ENCODE measurements at places on chromosomes 2 and 18. TPM values are rescaled to one million over a fixed set of nuclear protein-coding genes. Genes with fewer than 3 reads are reported as not detected.

GRCh38 chr2:22189893-22190480 is 1066.2 kb downstream of the TDRD15 start:
- DNase-seq: no peak
- H3K36me3 ChIP-seq: no peaks in the 10 kb centered on the region
- H3K27me3 ChIP-seq: no peaks in the 10 kb centered on the region
- H3K27ac ChIP-seq: no peak overlapping the region
- no peaks in the 10 kb centered on the region for H3K4me1 ChIP-seq
- H3K4me3 ChIP-seq: no peak overlapping the region

- no peak overlapping the region for H3K4me3 ChIP-seq
- H3K4me1 ChIP-seq: peaks cover 57% of the 10 kb centered on the region
- no peak for DNase-seq
- H3K36me3 ChIP-seq: no peaks in the 10 kb centered on the region
- H3K27me3 ChIP-seq: no peaks in the 10 kb centered on the region
Measured at GRCh38 chr2:47063538-47063930, 91.6 kb downstream of the STPG4 start.

NT5C1B gene
- total RNA-seq: not detected

LIMS2 gene
- 3.7 TPM for total RNA-seq

DNA sequence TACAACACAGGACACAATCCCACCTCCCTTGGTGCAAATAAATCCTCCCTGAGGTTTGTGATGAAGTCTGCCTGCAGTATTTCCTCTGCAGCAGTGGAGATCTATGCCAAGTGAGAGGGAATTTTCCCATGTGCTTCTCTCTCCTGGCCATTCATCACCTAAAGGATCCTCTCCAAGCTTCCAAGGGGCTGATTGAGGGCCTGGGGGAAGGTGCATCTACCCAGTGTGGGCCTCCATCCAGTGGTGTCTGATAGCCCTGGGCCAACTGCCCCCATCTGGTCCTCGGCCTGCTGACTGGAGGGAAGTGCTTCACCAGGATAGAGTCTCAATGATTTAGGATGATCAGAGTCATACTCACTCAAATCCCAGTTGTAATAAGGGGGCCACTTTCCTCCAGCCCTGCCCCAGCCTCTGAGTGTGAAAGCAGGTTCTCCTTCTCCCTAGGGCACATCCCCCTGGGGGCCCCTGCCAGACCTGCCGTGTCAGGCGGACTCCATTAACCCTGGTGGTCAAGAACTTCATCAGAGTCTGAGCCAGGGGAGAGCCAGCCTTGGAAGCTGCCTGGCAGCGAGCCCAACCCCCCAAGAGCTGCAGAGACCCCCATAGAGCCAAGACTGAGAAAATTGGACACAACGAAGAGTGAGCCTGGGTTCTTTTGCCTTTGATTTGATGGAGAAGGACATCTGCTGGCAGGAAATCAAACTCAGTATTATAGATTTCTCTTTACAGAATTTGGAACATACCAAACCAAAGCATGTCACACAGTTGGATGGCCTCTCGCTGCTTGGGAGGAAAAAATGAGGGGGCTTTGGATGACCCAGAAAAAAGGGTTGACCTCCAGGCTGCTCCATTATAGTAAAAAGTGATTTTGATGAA is 509.6 kb downstream of the CMPK2 start:
- H3K27me3 ChIP-seq: no peaks in the 10 kb centered on the region
- H3K4me3 ChIP-seq: no peak overlapping the region
- H3K27ac ChIP-seq: no peak overlapping the region
- no peak for DNase-seq
- no peaks in the 10 kb centered on the region for H3K36me3 ChIP-seq
- no peaks in the 10 kb centered on the region for H3K4me1 ChIP-seq

DNA sequence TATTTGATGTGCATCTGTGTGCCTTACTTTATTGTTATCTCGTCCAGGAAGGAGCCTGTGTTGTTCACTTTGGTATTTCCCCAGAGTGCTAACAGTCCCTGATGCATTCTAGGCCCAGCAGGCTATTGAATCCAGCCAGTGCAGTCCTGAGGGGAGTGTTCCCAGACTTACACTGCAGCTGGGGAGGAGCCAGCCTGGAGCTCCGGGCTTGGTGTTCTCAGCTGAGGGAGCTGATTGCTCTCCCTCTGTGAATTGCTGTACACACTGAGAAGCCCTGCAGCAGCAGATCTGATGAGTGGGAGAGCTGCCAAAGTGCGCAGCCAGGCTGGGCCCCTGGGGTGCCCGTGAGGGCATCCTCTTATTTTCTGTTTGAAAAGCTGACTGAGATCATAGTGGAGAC is 159.2 kb downstream of the GALNT3 start:
- H3K27me3 ChIP-seq: peaks cover 16% of the 10 kb centered on the region
- H3K36me3 ChIP-seq: no peaks in the 10 kb centered on the region
- no peak overlapping the region for H3K4me3 ChIP-seq
- no peak for DNase-seq

DNA sequence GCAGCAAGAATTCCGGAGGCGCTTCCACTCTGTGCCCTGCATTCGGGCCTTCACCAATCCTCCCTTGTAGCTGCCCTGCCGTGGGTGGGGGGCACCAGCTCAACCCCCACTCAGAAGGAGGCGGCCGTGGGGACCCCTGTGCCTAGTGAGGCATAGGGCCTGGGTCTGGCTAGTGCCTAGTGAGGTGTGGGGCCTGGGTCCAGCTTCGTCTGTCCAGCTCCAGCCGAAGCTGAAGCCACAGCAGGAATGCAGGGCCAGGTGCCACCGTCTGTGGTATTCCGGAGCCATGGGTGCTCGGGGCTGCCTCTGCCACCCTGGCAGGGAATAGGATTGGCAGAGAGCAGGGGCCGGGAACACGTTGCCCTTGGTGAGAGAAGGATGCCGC is 12.3 kb downstream of the ODC1 start:
- H3K27ac ChIP-seq: no peak overlapping the region
- no peaks in the 10 kb centered on the region for H3K27me3 ChIP-seq
- no peak overlapping the region for H3K4me3 ChIP-seq

- no peaks in the 10 kb centered on the region for H3K36me3 ChIP-seq
- no peak for DNase-seq
- no peak overlapping the region for H3K4me3 ChIP-seq
- no peaks in the 10 kb centered on the region for H3K4me1 ChIP-seq
- H3K27me3 ChIP-seq: peaks cover 15% of the 10 kb centered on the region
Measured at GRCh38 chr2:42074661-42075060, 26.8 kb downstream of the PKDCC start.

CYS1 gene
- 3.7 TPM for total RNA-seq

- H3K4me3 ChIP-seq: no peak overlapping the region
- H3K36me3 ChIP-seq: no peaks in the 10 kb centered on the region
- H3K4me1 ChIP-seq: no peaks in the 10 kb centered on the region
- DNase-seq: no peak
- no peak overlapping the region for H3K27ac ChIP-seq
Measured at GRCh38 chr2:129667577-129667976, 311.9 kb upstream of the RAB6C start.

GRCh38 chr2:97726261-97727064 is 13.1 kb downstream of the ZAP70 start:
- H3K36me3 ChIP-seq: no peaks in the 10 kb centered on the region
- H3K4me1 ChIP-seq: peaks cover 5% of the 10 kb centered on the region
- no peak overlapping the region for H3K4me3 ChIP-seq
- H3K27me3 ChIP-seq: no peaks in the 10 kb centered on the region
- no peak overlapping the region for H3K27ac ChIP-seq

CDCA7 gene
- total RNA-seq: 57.9 TPM

- no peak overlapping the region for H3K27ac ChIP-seq
- H3K36me3 ChIP-seq: no peaks in the 10 kb centered on the region
- no peak for DNase-seq
- H3K4me1 ChIP-seq: peaks cover 19% of the 10 kb centered on the region
Measured at GRCh38 chr2:97931118-97931857, 64.5 kb downstream of the TMEM131 start.

NT5DC4 gene
- total RNA-seq: 0.22 TPM

DNA sequence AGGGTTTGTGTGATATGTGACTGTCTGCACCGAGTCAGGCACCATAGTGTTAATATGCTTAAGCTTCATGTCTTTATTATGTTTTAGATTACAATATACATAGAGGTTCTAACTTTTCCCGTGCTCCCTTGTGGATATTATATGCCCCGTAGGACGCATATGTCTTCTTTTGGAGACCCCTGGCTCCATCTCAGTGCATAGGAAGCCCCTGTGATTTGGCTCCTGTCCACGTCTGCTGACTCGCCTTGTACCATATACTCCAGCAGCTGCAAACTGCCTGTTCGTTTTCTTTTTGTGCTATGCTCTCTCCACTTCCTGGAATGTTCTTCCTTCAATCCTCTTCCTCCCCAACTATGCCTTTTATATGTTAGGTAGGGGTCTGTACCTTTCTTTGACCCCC is 110.9 kb downstream of the PTRHD1 start:
- DNase-seq: no peak
- no peak overlapping the region for H3K4me3 ChIP-seq
- no peak overlapping the region for H3K27ac ChIP-seq
- no peaks in the 10 kb centered on the region for H3K36me3 ChIP-seq
- H3K4me1 ChIP-seq: no peaks in the 10 kb centered on the region

PROM2 gene
- 11.9 TPM for total RNA-seq
